ENCODE measurements at places on chromosomes 3 and 15.

DNA sequence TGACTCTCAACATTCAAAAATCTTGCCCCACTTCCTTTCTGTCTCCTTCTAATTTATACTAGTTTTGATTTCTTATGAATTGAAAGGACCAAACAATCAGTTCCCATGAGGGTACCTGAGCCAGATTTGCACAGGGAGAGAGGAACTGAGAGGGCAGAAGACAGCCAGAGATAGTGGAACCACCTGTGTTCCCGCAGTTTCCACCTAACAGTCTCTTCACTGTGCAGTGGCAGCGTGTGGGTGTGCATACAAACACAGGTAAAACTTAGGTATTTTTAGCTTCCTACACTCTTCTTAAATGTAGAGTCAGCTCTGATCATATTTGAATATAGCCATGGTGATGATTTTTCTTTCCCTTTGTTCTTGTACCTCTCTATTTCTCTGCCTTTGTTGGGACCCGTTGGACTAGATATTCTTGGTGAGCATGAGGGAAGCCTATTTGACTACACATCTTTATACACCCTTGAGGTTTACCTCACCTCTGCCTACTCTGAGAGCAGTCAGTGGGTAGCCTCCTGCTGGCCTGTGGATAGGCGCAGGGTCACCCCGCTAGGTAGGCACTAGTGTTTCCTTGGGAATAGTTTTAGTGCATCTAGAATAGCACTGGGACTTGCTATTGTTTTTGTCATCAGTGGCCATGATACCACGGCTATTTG lies 58.8 kb downstream of the MAP3K13 start:
- DNase-seq = no peak

GRCh38 chr15:30036036-30036703 lies 46.6 kb upstream of the GOLGA8J start:
- DNase-seq = no peak

DNA sequence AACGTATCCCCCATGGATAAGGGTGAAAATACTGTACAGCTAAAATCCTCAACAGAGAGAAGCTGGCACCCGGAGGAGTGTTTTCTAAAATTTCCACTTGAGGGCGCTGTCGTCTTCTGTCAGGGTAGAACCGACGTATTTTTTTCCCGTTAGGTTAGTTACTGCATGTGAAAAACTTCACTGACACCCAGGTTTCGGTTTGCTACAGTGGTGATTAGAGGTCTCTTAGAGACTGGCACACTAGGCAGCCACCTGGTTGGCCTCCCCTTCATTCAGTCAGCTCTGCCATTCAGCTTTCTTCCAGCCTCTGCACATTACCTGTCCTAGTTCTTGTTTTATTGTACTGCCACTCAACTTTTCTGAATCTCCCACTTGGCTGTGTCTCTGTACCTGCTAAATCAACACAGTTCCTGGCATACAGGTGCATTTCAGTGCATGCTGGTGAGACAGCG lies 18.4 kb downstream of the CCK start:
- peak; percentile 56 for DNase-seq

- DNase-seq = no peak
These were observed 44.9 kb upstream of the GABRG3 start for GRCh38 chr15:26926081-26926480.

- no peak for DNase-seq
These were observed 57.6 kb downstream of the FRMD4B start for GRCh38 chr3:69328103-69328962.

GRCh38 chr3:184899953-184900595 lies 88.1 kb downstream of the VPS8 start:
- no peak for DNase-seq

GRCh38 chr3:96960661-96961330 lies 146.4 kb downstream of the EPHA6 start:
- DNase-seq = no peak

DNA sequence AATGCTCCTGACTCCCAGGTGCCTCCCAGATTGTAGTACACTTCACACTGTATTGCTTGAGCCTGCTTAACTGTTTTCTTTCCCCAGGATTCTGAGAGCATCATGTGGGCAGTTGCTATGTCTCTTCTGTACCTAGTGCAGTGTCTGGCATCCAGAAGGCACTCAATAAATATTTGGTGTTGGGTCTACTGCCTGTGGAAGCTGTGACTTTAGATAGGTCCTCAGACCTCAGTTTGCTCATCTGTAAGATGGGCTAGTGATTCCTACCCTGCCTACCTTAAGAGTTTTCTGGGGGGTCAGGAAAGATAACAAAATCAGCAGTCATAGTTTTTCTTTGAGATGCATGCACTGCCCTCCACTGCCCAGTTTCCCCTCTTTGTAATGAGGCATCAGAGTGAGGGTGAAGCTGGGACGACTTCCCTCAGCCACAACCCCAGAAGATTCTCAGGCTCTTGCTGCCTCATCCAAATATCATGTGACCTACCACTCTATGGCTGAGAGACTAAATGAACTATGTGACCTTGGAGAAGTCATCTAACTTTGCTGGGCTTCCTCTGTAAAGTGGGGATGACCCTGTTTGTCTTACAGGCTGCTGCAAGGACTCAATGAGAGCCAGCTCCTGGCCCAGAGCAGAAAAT lies 50.4 kb downstream of the ATP2B2 start:
- DNase-seq = no peak

GRCh38 chr15:57220205-57220604 lies 156.1 kb upstream of the CGNL1 start:
- peak; percentile 75 for DNase-seq

DNA sequence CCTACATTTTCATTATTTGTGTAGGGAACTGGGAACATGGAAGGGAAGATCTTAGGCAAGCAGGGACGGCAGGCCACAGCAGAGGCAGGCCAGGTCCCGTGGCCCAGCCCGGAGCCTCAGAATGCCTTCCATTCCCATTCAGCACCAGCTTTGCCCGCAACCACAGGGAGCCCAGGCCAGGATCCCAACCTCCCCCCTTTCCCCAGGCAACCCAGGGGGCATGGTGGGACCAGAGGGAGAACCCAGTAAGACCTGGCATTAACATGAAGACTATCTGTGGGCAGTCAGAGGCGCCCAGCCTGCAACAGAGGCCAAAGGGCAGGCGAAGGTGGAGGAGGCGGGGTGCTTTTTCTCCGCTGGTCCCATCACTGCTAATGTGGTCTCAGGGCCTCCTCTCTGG lies 135.6 kb downstream of the TPRA1 start:
- DNase-seq = no peak

DNA sequence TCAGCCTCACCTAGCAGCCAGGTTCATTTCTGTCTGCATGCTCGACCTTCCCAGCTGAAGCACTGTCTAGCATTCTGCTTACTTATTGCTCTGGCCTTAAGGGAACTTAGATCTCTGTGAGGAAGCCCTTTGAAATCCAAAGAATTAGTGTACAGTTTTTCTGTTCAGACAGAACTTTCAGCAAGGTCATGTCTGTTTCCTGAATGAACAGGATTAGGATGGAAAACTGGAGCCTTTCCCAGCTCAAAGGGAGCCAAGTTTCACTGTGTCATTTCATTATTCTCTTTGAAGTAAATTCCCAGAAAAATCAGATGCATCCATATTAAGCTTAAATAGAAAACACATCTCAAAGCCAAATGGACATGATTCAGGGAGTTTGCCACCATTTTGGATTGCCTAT lies 457.3 kb upstream of the KCNMB2 start:
- DNase-seq = peak; percentile 70

GRCh38 chr3:98068824-98069223 lies 18.1 kb upstream of the OR5AC2 start:
- no peak for DNase-seq

DNA sequence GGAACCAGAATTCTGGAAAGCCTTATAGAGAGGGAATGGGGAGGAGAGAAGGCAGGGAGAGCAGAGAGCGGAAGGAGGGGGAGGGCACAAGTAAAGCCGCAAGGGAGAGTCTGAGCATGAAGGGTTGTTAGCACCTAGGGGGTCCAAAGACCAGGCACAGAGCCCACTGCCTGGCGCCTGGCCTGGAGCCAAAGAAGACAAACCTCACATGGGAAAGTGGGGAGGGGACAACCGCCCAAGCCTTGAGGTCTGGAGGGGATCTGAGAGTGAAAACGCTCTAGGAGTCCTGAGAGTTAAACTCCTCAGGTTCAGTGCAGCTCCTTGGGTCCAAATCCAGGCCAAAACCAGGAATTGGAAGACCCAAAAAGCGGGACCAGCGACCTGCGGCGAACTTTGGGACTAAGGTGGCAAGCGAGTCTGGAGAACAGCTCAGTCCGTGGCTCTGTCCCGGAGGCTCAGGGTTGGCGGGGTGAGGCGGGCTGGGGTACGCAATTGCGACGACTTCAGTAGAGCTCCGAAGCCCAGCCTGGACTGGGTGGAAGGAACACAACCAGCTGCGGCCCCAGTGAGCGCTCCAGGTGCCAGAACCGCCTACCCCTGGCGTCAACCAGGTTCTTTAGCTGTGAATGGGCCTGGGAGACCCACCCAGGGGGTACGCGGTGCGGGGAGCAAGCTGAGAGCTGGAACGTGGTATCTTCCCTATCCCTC lies 807 bp upstream of the INAFM2 start:
- no peak for DNase-seq

Data from iris pigment epithelial cell (primary cell).